Ureter (tissue), 1 donor: ENCODE measurements at places on chromosomes 3 and 15. TPM values are rescaled to one million over a fixed set of nuclear protein-coding genes. Genes with fewer than 3 reads are reported as not detected.

- no peak for DNase-seq
Measured at GRCh38 chr3:157110761-157111278, 49.1 kb downstream of the CCNL1 start.

GOLGA6B gene
- total RNA-seq, result 0.36 TPM

STAB1 gene
- 191 TPM for total RNA-seq

GRCh38 chr15:49343546-49343945 is 79.5 kb upstream of the FGF7 start:
- DNase-seq, result no peak

NEIL1 gene
- 44.9 TPM for total RNA-seq
